COR-L47 (cell line): ENCODE measurements at places on chromosomes 4 and X.

- DNase-seq = peak; percentile 67
Measured at GRCh38 chrX:103687073-103687695, 685 bp upstream of the MORF4L2 start.

- DNase-seq = peak; percentile 60
Measured at GRCh38 chr4:173121076-173121561, 47.5 kb upstream of the GALNT7 start.

GRCh38 chrX:15014281-15014680 is 141.1 kb downstream of the MOSPD2 start:
- no peak for DNase-seq

- DNase-seq = no peak
Measured at GRCh38 chr4:3176367-3177229, 72.4 kb upstream of the MSANTD1 start.

- DNase-seq = peak; percentile 66
Measured at GRCh38 chr4:85491527-85491926, 16.6 kb downstream of the ARHGAP24 start.

- DNase-seq = no peak
Measured at GRCh38 chr4:110268352-110268751, 69.9 kb upstream of the ELOVL6 start.

DNA sequence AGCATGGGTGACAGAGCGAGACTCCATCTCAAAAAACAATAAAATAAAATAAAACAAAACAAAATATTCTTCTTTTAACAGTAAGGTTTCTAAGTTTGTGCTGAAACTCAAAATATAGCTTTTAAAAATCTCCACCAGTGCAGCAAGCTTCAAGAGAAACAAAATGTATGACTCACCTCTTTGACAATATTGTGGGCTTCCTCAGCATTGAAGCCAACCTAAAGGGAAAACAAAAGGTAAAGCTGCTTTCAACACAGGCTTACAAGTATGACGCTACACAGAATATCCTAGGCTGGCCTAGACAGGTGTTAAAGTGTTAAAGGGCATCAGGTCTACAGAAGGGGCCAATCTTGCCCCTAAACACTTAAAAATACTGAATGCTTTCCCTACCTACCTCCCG is 1.2 kb downstream of the DYNLT3 start:
- DNase-seq = no peak

DNA sequence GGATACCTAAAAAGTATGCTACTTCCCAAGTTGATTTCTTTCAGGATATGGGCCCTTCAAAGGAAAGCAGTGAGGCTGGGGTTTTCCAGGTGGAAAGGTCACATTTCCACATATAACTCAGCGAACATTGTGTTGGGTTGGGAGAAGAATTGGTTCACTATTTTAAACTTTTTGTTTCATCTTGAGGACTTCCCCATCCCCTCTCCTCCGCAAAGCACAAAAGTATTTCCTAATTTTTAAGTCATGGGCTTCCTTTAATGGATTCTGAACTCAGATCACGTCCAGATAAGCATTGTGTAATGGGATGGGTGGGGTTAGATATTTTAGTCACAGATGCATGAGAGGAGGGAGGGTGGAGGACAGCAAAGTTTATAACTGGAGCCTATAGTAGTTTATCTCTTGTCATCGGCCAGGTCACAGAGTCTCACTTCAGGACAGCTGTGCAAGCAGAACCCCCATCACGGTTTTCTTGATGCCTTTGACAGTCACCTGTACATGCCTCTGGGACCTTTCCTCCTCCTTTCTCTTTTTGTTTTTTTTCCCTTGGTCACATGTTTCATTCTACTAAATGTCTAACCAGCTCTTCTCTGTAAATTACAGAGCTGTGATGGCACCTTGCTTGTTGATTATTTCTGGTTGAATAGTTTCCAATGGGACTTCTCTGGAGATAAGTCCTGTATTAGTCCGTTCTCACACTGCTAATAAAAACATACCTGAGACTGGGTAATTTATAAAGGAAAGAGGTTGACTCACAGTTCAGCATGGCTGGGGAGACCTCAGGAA is 115.4 kb downstream of the PTTG2 start:
- no peak for DNase-seq

GRCh38 chr4:40182001-40182400 is 14.8 kb upstream of the RHOH start:
- no peak for DNase-seq
